Muscle of leg (tissue), 16 donors: ENCODE measurements at places on chromosomes 16 and 17. TPM values are rescaled to one million over a fixed set of nuclear protein-coding genes. Genes with fewer than 3 reads are reported as not detected.

KRTAP2-3 gene
- total RNA-seq: not detected

SLFN14 gene
- 0.22 TPM for total RNA-seq

ITGA2B gene
- 2.0 TPM for total RNA-seq

DNA sequence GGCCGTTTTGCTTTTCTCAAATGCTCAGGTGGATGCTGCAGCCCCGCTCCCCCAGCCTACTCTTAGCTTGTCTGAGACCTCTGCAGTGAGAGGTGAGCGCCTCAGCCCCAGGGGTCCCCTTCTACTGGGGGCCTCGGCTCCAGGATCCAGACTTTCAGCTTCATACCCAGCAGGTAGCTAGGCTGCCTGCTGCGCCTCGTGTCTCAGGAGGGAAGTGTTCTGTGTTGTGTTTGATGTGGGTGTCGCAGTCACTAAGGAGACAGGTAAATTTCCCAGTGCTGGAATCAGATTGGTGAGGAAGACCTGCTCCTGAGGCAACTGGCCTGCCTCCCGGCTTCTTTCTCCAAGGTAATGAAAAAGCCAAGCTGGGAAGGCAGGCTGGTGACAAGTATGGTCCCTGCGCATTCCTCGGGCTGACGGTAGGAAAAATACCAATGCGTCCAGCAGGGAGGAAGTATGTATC, 604.0 kb upstream of the SALL1 start:
- no peak overlapping the region for H3K27ac ChIP-seq
- H3K4me1 ChIP-seq: no peaks in the 10 kb centered on the region
- no peak for DNase-seq
- no peak overlapping the region for H3K4me3 ChIP-seq
- H3K36me3 ChIP-seq: no peaks in the 10 kb centered on the region

- peaks cover 33% of the 10 kb centered on the region for H3K4me1 ChIP-seq
- peak overlapping the region; percentile 33 for H3K27ac ChIP-seq
- H3K27me3 ChIP-seq: no peaks in the 10 kb centered on the region
- H3K4me3 ChIP-seq: no peak overlapping the region
Observed at GRCh38 chr17:17363638-17364337, 60.6 kb downstream of the NT5M start.

- DNase-seq: no peak
- H3K36me3 ChIP-seq: no peaks in the 10 kb centered on the region
- no peaks in the 10 kb centered on the region for H3K27me3 ChIP-seq
- H3K4me3 ChIP-seq: no peak overlapping the region
- no peaks in the 10 kb centered on the region for H3K4me1 ChIP-seq
- no peak overlapping the region for H3K27ac ChIP-seq
Observed at GRCh38 chr16:11306997-11307638, 26.0 kb upstream of the PRM1 start.

- H3K27ac ChIP-seq: no peak overlapping the region
- H3K4me3 ChIP-seq: no peak overlapping the region
- DNase-seq: no peak
- H3K27me3 ChIP-seq: peaks cover 23% of the 10 kb centered on the region
- no peaks in the 10 kb centered on the region for H3K4me1 ChIP-seq
Observed at GRCh38 chr17:40517981-40518380, 16.6 kb upstream of the TNS4 start.

- no peaks in the 10 kb centered on the region for H3K36me3 ChIP-seq
- H3K4me1 ChIP-seq: peaks cover 29% of the 10 kb centered on the region
- DNase-seq: no peak
- H3K4me3 ChIP-seq: no peak overlapping the region
Observed at GRCh38 chr17:76145231-76146052, 4.4 kb upstream of the FOXJ1 start.

- H3K27me3 ChIP-seq: no peaks in the 10 kb centered on the region
- H3K36me3 ChIP-seq: no peaks in the 10 kb centered on the region
Observed at GRCh38 chr17:10992106-10992880, 154.4 kb upstream of the PIRT start.

DNA sequence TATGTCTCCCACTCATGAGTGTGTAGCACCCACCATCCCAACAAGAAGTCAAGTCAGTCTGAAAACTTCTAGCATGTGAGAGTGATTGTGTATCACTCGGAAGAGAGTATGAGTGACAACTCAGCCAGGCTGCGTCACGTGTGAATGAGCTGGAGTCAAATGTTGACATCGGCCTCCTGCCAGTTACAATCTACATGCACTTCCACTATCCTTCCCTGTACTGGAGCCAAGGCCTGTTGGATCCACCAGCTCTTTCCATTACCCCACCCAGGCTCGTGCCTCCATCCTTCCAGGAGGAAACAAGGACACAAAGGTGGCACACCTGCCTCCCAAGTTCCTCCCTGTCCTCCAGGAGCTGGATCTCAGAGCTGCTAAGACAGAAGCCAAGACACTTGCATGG, 64.5 kb downstream of the ASIC2 start:
- DNase-seq: no peak
- H3K4me3 ChIP-seq: no peak overlapping the region
- H3K4me1 ChIP-seq: no peaks in the 10 kb centered on the region
- H3K27ac ChIP-seq: no peak overlapping the region
- H3K36me3 ChIP-seq: no peaks in the 10 kb centered on the region

DNA sequence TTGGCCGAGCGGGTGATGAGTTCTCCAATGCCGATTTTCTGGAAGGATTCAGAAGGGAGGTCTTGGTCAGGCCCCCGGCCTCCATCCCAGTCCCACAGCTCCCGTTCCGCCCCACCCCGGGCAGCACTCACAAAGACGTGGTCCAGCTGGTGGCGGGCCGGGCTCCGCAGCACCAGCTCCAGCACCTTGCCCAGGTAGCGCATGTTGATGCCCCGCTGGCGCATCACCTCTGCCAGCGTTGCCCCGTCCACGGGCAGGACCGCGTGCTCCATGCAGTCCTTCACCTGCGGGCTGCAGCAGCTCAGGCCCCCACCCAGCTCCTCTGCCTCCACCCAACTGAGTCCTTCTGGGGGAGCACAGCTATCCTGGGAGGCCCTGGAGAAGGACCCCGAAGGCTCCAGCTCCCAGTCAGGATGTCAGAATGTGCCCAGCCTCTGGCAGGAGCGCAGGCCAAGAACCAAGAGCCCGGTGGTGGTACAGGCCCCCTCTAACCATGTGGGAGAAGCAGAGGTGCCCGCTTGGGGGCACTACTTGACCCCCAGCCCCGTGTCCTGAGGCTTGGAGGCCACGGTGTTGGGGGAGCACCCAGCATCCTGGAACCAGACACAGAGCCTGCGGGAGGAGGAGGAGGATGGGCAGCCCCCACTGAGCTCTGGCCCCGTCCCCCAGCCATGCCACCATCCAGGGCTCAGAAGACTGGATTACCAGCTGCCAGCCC, 16.2 kb downstream of the CLUH start:
- H3K4me3 ChIP-seq: no peak overlapping the region
- no peak overlapping the region for H3K27ac ChIP-seq
- DNase-seq: no peak
- H3K4me1 ChIP-seq: no peaks in the 10 kb centered on the region
- H3K27me3 ChIP-seq: no peaks in the 10 kb centered on the region
- H3K36me3 ChIP-seq: peaks cover 83% of the 10 kb centered on the region

DNA sequence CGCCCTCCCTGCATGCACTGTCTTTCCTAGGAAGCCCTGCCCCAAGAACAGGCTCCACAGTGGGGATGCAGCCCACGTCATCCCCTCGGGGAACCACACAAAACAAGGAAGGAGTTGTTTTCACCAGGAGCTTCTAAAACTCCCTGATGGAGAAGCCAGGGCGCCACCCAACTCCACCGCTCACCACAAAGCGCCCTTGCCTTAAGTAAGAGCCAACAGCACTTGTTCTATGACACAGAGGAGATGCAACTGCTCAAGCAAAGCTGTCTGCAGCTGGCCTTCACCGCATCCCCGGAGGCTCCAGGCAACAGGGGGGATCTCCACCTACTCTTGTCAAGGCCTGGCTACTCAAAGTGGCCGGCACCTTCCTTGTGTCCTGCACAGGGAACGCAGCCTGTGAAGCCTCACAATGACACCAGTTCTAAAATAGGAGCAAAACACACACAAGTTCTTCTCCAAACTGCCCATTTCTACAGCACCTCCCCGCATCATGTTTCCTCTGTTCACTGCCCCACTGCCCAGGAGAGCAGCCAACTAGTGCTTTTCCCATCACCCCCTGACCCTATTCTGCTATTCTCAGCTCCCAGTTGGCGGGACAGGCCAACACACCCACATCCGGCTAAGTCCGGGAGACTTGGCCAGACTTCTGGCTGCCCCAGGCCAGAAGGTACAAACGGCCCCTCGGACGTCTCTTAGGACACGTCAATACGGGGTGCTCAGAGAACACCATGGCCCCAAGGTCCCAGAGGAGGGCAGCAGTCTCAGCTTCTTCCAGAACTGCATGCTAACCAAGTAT, 24.2 kb downstream of the MPG start:
- no peaks in the 10 kb centered on the region for H3K27me3 ChIP-seq
- peaks cover 58% of the 10 kb centered on the region for H3K36me3 ChIP-seq
- H3K4me3 ChIP-seq: no peak overlapping the region
- peak; percentile 57 for DNase-seq
- peaks cover 23% of the 10 kb centered on the region for H3K4me1 ChIP-seq

DNA sequence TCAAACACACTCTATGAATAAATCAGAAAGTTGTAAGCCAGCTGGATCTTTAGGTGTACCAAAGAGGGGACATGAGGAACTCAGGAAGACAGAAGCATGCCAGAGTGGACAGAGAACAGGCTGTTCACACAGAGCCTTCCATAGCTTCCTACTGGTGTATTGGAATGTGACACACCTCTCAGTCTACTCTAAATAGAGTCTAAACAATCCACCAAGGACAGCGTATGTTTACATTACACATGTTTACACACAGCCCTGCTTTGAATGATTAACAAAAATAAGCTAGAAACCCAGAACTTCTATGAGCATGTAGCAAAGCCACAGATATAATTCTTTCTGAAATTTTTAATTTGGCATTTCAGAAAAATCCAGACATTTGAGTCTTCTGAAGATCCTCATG, 1279.0 kb upstream of the CDH8 start:
- no peak overlapping the region for H3K27ac ChIP-seq
- no peaks in the 10 kb centered on the region for H3K27me3 ChIP-seq
- H3K4me3 ChIP-seq: no peak overlapping the region
- no peaks in the 10 kb centered on the region for H3K4me1 ChIP-seq

DNA sequence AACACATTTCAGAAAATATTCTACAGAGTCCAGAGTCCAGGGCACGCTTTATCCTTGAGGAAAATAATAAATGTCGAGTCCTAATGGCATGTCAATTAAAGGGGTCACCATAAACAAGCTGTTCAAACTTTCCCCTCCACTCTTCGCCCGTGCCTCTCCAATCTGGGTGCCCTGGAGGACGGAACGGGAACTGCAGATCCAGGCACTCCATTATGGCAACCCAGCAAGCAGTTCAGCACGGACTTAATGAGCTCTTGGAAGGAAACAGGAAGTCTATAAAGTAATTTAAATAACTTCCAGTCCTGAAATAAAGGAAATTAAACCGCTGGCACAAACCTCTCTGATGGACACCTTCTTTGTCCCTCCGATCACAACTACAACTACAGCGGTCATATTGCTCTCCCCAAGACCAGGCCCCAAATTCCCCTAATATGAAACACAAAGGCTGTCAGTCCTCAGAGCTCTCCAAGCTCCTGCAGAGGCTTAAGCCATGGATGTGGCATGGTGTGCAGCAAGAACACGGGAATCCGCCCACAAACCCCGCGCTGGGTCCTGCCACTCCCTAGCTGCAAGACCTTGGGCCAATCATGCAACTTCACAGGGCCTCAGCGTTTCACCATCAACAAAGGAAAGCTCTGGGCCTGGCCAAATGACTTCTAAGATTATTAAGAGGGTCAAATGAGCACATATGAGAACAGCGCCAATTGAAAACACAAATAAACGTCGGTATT, 52.6 kb downstream of the ZFHX3 start:
- H3K4me1 ChIP-seq: peaks cover 41% of the 10 kb centered on the region
- H3K36me3 ChIP-seq: no peaks in the 10 kb centered on the region
- H3K27ac ChIP-seq: no peak overlapping the region
- H3K4me3 ChIP-seq: no peak overlapping the region
- DNase-seq: no peak
- no peaks in the 10 kb centered on the region for H3K27me3 ChIP-seq

DNA sequence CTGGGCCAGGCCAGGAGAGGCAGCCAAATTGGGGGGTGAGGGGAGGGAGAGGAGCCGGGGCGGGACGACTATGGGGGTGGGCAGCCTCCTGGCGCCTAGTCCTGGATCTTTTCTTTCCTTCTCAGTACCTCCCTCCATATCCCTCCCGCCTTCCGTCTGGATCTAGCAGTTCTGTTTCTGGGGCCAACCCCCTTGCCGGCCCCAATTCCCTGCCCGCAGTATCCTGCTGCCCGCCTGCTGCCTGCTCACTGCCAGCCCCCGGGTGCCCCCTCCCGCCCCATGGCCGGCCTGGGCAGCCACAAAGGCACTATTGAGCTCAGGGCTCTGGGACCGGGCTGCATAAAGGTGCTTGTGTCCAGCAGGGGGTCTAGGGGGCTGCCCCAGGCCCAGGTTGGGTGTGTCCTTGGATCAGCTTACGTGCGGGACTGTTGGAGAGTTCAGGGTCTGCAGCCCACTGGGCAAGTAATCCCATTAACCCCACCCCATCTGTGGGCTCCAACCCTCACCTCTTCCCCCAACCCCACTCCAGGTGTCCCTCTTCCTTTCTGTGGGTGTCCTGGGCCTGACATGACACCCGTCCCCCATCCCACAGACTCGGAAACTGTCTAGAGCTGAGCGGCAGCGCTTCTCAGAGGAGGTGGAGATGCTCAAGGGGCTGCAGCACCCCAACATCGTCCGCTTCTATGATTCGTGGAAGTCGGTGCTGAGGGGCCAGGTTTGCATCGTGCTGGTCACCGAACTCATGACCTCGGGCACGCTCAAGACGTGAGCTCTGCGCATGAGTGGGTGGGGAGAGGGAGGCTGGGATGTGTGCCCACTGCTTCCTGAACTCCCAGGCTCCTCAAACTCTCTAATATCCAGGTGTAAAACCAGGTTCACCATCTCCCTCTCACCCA, 2.0 kb downstream of the WNK4 start:
- H3K36me3 ChIP-seq: peaks cover 21% of the 10 kb centered on the region
- peaks cover 15% of the 10 kb centered on the region for H3K4me1 ChIP-seq
- no peak for DNase-seq

DNA sequence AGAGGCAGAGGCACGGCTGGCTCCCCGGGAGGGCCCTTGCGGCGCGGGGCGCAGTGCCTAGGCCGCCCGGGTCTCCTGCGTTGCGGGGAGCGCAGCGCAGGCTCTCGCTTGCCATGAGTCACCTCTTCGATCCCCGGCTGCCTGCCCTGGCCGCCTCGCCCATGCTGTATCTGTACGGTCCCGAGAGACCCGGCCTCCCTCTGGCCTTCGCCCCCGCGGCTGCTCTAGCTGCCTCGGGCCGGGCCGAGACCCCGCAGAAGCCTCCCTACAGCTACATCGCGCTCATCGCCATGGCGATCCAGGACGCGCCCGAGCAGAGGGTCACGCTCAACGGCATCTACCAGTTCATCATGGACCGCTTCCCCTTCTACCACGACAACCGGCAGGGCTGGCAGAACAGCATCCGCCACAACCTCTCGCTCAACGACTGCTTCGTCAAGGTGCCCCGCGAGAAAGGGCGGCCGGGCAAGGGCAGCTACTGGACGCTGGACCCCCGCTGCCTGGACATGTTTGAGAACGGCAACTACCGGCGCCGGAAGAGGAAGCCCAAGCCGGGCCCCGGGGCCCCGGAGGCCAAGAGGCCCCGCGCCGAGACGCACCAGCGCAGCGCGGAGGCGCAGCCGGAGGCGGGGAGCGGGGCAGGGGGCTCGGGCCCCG, 390 bp downstream of the FOXL1 start:
- H3K36me3 ChIP-seq: no peaks in the 10 kb centered on the region
- peaks cover 16% of the 10 kb centered on the region for H3K4me1 ChIP-seq
- H3K4me3 ChIP-seq: no peak overlapping the region
- H3K27ac ChIP-seq: no peak overlapping the region
